Ascending aorta (tissue), 2 donors: ENCODE measurements at places on chromosomes 5 and 9.
A peak's percentile ranks its signal among the peaks of the same experiment; 100 is the strongest.

GRCh38 chr5:149381986-149382338, 2.9 kb upstream of the IL17B start:
- DNase-seq = peak; percentile 93

DNA sequence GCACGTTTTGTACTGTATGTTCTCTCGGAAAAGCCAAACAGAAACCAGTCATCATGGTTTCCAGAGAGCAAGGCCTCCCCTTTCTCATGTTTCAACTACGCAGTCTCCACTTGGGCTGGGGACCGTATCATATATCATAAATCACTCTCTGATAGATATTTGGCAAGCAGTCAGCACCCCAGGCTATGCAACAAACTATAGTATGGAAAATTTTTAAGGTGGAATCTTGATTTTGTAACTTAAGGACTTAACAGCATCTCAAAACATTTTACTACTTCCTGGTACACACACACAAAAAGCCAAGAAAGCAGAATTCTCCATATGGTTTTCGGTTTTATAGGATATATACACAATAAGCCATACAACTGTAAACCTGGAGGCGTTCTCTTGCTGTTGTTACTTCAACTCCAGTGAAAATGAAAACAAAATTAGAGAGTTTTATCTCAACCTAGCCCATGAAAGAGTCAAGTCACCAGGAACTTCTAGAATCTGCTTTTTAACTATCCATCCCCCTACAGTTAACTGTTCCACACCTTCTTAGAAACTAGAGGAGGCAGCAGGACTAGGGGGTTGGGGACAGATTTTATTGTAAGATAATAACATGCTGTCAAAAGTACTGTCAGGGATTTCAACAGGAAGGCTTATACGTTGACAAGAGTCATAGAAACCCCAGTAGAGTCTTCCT, 283.4 kb downstream of the NFIB start:
- DNase-seq = no peak

DNA sequence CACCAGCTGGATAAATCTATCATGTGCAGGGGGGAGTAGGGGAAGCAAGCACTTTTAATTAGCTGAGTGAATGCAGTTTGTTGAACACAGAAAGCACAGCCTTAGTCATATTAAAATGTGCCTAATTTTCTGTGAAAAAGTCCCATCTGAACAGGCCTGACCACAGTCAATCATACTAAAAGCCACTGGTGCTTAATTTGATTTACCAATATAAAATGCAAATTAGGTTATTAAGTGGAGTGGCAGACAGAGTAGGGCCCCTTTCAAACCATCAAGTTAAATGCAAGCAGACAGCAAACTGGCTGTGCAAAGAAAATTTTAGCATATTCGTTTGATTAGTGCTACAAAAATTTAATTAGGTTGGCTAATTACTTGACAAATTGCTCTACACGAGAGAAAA, 176.1 kb downstream of the ISL1 start:
- no peak for DNase-seq

GRCh38 chr9:127629468-127630081, 17.5 kb downstream of the STXBP1 start:
- DNase-seq = no peak

- DNase-seq = no peak
Observed at GRCh38 chr9:69325409-69326212, 596 bp downstream of the ENTREP1 start.

- DNase-seq = no peak
Observed at GRCh38 chr5:93058309-93058708, 522.7 kb downstream of the NR2F1-AS1 start.

DNA sequence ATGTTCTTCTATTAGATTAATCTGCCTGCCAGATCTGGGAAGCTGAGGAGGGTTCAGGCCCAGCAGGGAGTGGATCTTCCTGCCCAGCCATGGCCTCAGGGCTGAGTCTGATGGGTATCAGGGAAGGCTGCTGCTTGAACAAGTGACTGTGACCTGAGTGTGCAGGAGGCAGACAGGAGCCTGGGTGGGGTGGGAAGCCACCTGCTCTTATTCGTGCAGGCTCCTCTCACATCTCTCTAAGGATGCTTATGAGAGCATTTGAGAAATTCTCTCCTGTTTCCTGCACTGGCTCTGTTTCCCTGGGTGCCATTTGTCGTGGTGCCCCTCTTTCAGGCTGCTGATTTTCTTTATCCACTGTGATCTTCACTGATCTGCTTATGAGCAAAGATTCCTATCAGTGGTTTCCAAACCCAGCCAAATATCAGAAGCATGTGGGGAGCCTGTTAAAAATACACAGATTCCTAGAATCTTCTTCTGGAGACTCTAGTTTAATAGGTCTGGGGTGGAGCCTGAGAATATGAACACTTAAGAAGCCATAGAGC, 2.1 kb downstream of the RGS3 start:
- DNase-seq = no peak

- DNase-seq = no peak
Observed at GRCh38 chr5:10987925-10988504, 227.0 kb upstream of the DAP start.

DNA sequence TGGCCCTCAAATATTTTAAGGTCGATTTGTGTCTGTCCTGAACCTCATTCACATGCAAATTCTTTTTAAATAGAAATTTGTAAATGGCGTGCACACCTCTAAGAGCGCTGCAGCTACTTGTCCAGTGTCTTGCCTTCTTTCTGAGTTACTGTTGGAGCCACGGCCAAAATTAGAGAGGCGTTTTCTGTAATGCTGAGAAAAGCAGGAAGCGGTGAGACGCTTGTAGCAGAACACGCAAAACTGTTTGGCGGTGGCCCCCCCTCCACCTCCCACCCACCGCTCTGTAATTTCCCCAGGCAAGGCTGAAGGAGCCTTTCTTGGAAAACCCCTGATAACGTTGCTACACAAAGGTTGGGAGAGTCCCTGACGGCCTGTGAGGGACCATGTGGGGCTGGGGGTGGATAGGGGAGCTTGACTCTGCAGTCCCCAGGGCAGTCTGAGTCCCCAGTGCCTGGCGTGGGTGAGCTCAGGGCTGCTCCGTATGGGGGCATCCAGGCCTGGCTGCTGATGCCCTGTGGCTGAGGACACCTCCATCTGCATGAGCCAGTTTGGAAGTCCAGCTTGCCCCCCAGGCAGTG, 96.5 kb downstream of the GADD45G start:
- DNase-seq = no peak

- DNase-seq = no peak
Observed at GRCh38 chr9:27653957-27654356, 80.7 kb upstream of the C9orf72 start.

GRCh38 chr9:129497005-129497812, 123.7 kb downstream of the C9orf50 start:
- no peak for DNase-seq

DNA sequence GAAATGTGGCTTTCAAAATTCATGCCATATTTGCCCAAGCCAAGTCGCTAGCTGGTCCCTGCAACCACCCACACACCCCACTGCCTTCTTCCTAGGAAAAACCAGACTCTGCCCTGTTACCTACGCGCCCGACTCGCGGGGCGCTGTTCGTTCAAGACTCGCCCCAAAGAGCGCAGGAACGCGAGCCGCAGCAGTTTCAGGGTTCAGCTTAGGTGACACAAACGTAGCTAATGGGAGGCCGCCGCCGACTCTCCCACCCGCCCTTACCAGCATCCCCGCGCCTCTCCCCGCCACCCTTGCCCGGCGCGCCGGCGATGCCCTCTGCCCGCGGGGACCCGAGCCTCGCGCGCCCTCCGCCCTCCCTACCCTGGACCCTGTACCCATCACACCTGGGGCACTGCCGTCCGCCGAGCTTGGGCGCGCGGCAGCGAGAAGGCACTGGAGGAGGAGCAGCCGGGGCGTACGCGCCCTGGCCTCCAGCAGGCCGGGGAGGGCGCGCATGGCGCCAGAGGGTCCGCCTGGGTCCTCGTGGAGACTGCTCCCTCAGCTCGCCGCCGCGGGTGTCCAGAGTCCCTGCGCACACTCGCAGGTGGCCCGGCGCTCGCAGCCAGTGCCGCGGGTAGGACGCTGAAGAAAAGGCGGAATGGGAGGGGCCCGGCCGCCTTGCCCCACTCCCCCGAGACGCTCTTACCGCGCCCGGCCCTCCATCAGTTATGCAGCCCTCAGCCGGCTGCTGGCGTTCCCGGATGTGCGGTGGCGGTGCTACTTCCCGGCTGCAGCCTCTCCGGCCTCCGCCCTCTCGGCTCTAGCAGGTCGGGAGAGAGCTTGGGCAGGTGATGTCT, at the start of gene EMB:
Gene EMB, minus strand, starts transcription at position 638 of the 842 bp plus-strand sequence. Its CDS starts 137 bp downstream, at position 501.
- no peak for DNase-seq

GRCh38 chr5:141359790-141360426, at the start of gene PCDHGB2:
Gene PCDHGB2 (plus strand): TSS chr5:141359994. CDS start chr5:141360136, 142 bp downstream.
- DNase-seq = no peak

DNA sequence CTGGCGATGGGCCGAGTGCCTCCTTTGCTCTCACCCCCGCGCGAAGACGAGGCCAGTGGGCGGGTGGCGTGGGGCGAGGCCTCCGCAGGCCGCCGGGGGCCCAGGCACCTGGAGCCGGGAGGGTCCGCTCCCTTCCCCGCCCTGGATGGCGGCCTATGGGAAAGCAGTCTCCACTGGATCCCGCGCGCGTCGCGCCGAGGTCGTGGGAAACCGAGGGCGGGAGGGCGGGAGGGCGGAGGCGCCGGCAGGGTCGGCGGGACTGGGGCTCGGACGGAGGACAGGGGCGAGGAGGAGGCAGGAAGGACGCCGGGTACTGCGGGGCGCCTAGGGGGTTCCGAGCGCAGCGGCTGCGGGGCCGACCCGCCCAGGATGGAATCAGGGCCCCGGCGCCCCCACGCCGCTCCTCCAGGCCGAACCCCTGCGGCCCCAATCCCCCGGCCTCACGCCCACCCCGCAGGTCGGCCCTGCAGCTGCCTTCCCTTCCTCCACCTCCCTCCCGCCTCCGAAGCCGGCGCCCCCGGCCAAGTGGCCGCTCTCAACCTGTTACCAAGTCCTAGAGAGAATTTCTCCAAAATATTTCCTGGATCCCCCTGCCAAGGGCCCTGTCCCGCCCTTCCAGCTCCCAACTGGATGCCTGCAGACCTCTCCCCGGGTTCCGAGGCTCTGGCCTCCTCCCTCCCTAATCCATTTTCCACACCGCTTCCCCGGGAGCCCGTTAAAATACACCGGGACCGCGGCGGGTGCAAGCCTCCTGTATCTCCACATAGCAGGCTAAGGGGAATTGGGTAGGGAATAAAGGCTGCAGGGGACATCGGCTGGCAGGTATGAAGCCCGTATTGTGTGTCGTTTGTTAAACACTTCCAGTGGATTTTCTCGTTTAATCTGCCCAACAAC, 146.3 kb downstream of the ERCC6L2 start:
- DNase-seq = no peak

DNA sequence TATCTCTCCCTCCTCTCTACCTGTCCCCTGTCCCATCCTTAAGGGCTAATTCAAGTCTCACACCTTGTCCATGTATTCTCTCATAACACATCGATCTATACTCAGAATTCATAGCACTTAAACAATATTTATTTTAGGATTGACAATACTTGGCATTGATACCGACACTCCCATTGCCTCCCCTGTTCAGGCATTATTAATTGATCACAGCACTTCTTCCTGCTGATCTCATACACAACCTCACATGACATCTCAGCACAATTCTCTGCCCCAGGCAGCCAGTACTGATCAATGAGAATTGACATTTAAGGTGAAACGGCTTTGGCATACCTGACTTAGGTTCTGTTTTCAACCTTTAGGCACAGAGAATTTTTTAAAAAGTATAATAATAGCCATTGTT, 582.4 kb upstream of the BRINP1 start:
- no peak for DNase-seq

GRCh38 chr9:89755821-89756220, 151.0 kb downstream of the GADD45G start:
- no peak for DNase-seq

DNA sequence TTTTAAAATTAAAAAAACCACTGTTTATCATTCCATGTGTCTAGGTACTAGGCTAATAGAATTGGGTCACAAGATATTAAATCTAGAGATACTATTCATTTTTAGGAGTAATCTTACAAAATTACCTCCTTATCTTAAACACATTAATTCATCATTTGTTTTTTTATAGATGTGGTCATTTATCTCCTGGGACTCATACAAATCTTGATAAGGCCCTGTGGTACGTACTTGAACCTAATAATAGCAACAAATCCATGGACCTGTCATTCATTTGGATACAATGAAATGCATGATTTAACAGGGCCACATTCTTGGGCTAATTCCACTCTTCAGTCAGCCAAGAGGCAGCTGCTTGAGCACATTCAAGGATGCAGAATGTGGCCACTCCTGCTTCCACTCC, 66.4 kb upstream of the MARCHF11 start:
- no peak for DNase-seq

DNA sequence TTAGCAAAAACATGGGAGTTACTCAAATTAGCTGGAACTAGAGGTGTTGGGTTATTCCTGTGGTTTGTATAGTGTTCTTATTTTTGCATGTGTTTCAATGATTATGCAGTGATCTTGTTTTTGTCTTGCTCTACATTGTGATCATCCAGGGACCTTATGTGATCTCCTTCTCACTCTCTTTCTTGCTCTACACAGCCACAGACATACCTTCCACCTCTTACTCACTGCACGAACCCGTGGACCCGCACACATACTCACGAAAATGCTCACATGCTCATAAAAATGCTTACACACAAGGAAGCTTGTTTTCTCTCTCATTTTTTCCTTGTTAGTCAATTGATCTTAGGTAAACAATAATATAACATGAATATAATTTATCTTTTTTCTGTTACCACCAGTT, 187.1 kb downstream of the KDM4C start:
- no peak for DNase-seq

DNA sequence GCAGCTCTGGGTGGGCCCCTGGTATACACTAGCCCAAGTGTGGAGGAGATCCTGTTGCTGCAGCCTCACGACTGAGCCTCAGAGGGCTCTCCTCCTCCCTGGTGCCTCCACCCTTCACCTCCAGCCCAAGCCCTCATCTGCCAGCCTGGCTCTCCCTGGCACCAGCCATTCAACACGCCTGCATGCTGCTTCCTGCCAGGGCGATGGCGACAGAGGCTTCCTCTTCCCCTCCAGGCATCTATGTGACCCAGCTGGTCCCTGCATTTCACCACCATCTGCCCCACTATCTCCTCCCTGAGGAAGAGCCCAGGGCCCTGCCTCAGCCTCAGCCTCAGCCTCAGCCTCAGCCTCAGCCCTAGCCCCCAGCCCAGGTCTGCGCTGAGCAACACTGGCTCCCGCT, 54.8 kb upstream of the ANGPTL2 start:
- DNase-seq = peak; percentile 46

GRCh38 chr9:125549465-125549871, 157.5 kb downstream of the MAPKAP1 start:
- DNase-seq = peak; percentile 73

- no peak for DNase-seq
Observed at GRCh38 chr5:119291877-119292276, 63.9 kb upstream of the TNFAIP8 start.

GRCh38 chr9:120926397-120926928, at the start of gene TRAF1:
Gene TRAF1 (minus strand): TSS chr9:120926796. CDS start chr9:120926075, 721 bp downstream.
- DNase-seq = no peak

GRCh38 chr5:115626445-115626823, 598 bp upstream of the TMED7 start:
- DNase-seq = no peak

- no peak for DNase-seq
Observed at GRCh38 chr9:132042324-132042723, 37.3 kb downstream of the MED27 start.

- DNase-seq = no peak
Observed at GRCh38 chr9:75228893-75229292, 140.6 kb downstream of the OSTF1 start.

- DNase-seq = no peak
Observed at GRCh38 chr9:116057371-116057770, 96.2 kb upstream of the PAPPA start.

- DNase-seq = no peak
Observed at GRCh38 chr5:58999804-59000203, 416.9 kb downstream of the RAB3C start.
